ENCODE measurements at places on chromosomes 4 and X. TPM values are rescaled to one million over a fixed set of nuclear protein-coding genes. Genes with fewer than 3 reads are reported as not detected.
A peak's percentile ranks its signal among the peaks of the same experiment; 100 is the strongest.

DNA sequence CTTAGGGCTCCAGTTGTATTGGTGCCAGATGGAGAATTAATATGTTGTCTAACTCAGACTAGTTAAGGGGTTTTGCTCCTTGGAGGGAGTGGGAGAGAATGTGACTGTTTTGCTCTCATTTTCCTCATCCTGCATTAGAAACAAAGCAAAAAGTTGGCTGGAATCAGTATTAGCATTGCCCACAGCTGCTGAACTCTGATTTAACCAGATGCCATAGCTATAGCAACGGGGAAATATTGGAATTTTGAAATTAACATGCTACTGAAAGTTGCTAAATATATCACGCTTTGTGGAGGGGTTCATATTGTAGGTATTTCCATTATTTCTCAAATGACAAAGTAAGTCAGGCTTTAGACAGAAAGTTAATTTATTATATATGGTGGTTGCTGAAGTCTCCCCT is 66.7 kb upstream of the EOLA2 start:
- no peak overlapping the region for H3K27ac ChIP-seq
- H3K36me3 ChIP-seq: no peaks in the 10 kb centered on the region
- no peaks in the 10 kb centered on the region for H3K27me3 ChIP-seq
- H3K4me3 ChIP-seq: no peak overlapping the region
- no peak for DNase-seq
- no peaks in the 10 kb centered on the region for H3K4me1 ChIP-seq

GRCh38 chr4:83589279-83589678 is 53.4 kb downstream of the GPAT3 start:
- DNase-seq: no peak
- no peaks in the 10 kb centered on the region for H3K36me3 ChIP-seq
- no peaks in the 10 kb centered on the region for H3K4me1 ChIP-seq
- H3K27me3 ChIP-seq: no peaks in the 10 kb centered on the region

GRCh38 chr4:109290918-109291317 is 11.5 kb downstream of the COL25A1 start:
- H3K4me3 ChIP-seq: no peak overlapping the region
- no peaks in the 10 kb centered on the region for H3K4me1 ChIP-seq
- no peaks in the 10 kb centered on the region for H3K27me3 ChIP-seq
- no peaks in the 10 kb centered on the region for H3K36me3 ChIP-seq

GRCh38 chr4:33482773-33483172 is 2761.5 kb downstream of the ARAP2 start:
- no peaks in the 10 kb centered on the region for H3K27me3 ChIP-seq
- H3K4me1 ChIP-seq: no peaks in the 10 kb centered on the region
- H3K36me3 ChIP-seq: no peaks in the 10 kb centered on the region

GRCh38 chrX:153970357-153971123 is 1.1 kb downstream of the HCFC1 start:
- H3K36me3 ChIP-seq: no peaks in the 10 kb centered on the region
- peak overlapping the region; percentile 76 for H3K4me3 ChIP-seq
- peak overlapping the region; percentile 99 for H3K27ac ChIP-seq

GRCh38 chr4:76055016-76055415 is 19.1 kb upstream of the CXCL11 start:
- H3K27ac ChIP-seq: no peak overlapping the region
- DNase-seq: no peak
- H3K27me3 ChIP-seq: no peaks in the 10 kb centered on the region
- H3K4me1 ChIP-seq: no peaks in the 10 kb centered on the region

- H3K27me3 ChIP-seq: no peaks in the 10 kb centered on the region
- no peak for DNase-seq
- no peaks in the 10 kb centered on the region for H3K36me3 ChIP-seq
- H3K27ac ChIP-seq: no peak overlapping the region
- no peak overlapping the region for H3K4me3 ChIP-seq
These were observed 69.4 kb downstream of the HMGB2 start for GRCh38 chr4:173264684-173265185.

DNA sequence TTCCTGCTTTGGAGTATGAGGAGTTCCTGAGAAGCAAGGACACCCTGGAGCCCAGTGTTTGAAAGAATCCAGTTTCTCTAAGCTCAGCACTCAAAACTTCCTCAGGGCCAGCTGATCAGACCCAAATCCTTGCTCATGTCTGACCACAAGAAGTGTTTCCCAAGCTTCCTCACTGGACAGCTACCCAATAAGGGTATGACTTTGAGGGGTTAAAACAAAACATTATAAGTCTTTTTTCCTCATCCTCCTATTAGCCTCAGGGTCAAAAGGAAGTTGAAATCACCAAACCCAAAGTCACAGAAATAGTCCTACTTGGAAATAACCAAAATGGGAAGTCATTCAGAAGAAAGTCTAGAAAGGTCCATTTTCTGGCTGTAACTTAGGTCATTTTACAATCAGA is 13.7 kb downstream of the ZBTB33 start:
- no peak overlapping the region for H3K27ac ChIP-seq
- H3K4me3 ChIP-seq: no peak overlapping the region
- no peaks in the 10 kb centered on the region for H3K27me3 ChIP-seq

- no peaks in the 10 kb centered on the region for H3K4me1 ChIP-seq
- H3K4me3 ChIP-seq: no peak overlapping the region
- no peak for DNase-seq
- H3K27me3 ChIP-seq: no peaks in the 10 kb centered on the region
These were observed 62.9 kb upstream of the FRAS1 start for GRCh38 chr4:77994194-77994721.

- H3K4me1 ChIP-seq: no peaks in the 10 kb centered on the region
- H3K4me3 ChIP-seq: no peak overlapping the region
- no peak overlapping the region for H3K27ac ChIP-seq
- H3K27me3 ChIP-seq: no peaks in the 10 kb centered on the region
These were observed 472.7 kb upstream of the DIAPH2 start for GRCh38 chrX:96211953-96212352.

GRCh38 chr4:130068072-130068471 is 972.1 kb downstream of the C4orf33 start:
- H3K36me3 ChIP-seq: no peaks in the 10 kb centered on the region
- H3K27me3 ChIP-seq: no peaks in the 10 kb centered on the region
- DNase-seq: no peak
- H3K4me3 ChIP-seq: no peak overlapping the region
- no peak overlapping the region for H3K27ac ChIP-seq
- no peaks in the 10 kb centered on the region for H3K4me1 ChIP-seq

- no peak for DNase-seq
- no peak overlapping the region for H3K4me3 ChIP-seq
- no peaks in the 10 kb centered on the region for H3K27me3 ChIP-seq
- no peak overlapping the region for H3K27ac ChIP-seq
These were observed 158.5 kb downstream of the NR3C2 start for GRCh38 chr4:148283665-148284064.

DNA sequence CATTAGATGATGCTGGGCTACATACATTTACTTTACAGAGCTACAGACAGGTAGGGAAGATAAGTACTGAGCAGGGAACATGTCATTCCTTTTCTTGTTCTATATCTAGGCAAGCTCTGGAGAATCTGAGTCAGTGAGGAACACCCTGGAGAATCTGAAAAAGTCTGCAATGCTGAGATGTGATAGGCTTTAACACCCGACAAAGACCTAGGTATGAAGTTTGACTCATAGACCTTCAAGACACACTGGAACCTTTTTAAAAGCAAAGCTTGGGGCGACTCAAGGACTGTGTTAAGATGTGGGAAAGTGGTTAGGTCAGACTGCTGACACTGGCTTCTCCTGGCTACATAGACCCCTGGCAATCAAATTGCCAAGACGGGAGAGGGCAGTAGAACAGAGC is 42.8 kb downstream of the OSTC start:
- DNase-seq: no peak
- H3K27me3 ChIP-seq: no peaks in the 10 kb centered on the region
- no peaks in the 10 kb centered on the region for H3K4me1 ChIP-seq

GRCh38 chr4:166312166-166312565 is 439.1 kb downstream of the TLL1 start:
- H3K27ac ChIP-seq: no peak overlapping the region
- H3K27me3 ChIP-seq: no peaks in the 10 kb centered on the region
- no peaks in the 10 kb centered on the region for H3K4me1 ChIP-seq

- no peak overlapping the region for H3K4me3 ChIP-seq
- peaks cover 23% of the 10 kb centered on the region for H3K4me1 ChIP-seq
- no peaks in the 10 kb centered on the region for H3K36me3 ChIP-seq
- no peak overlapping the region for H3K27ac ChIP-seq
These were observed 238.4 kb upstream of the TAPT1 start for GRCh38 chr4:16464651-16465050.

DAPP1 gene
- 73.2 TPM for total RNA-seq

NEIL3 gene
- total RNA-seq: 2.7 TPM

SYAP1 gene
- 16.2 TPM for total RNA-seq

NEUROG2 gene
- not detected for total RNA-seq

HSFX2 gene
- 1.2 TPM for total RNA-seq

GPR119 gene
- total RNA-seq: not detected

Measured in esophagus squamous epithelium (tissue), 5 donors.